Activated CD4-positive, alpha-beta T cell treated with anti-CD3 and anti-CD28 coated beads, Interleukin-2, Interleukin-4, amounts not matched to agents 100 ng/mL and 50 ng/mL, durations not matched to agents 16 hours and 8 hours (primary cell): ENCODE measurements at places on chromosomes 6 and 20.

DNA sequence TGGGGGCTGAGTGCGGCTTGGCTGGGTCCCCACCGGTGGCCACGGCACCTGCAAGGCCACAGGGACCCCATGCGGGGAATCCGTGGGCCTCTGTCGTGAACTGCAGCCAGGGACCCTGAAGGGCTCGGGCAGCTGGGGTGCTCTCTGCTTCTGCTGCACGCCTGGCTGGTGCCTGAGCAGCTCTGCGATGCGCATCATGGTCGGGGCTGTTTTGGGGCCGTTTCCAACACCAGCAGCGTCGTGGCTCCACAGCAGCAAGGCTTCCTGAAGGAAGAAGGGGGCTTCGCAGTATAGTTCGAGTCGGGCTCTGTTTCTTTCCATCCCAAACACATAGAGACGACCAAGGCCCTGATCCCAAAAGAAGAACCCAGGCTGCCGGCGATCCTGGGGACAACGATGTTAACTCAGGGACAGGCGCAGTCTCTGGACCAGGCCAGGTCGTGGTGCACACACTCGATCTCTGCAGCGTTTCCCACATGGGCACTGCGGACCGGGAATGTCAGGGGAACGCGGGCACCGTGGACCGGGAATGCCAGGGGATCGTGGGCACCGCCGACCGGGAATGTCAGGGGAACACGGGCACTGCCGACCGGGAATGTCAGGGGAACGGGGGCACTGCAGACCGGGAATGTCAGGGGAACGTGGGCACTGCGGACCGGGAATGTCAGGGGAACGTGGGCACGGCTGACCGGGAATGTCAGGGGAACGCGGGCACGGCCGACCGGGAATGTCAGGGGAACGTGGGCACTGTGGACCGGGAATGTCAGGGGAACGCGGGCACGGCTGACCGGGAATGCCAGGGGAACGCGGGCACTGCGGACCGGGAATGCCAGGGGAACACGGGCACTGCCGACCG, 36.8 kb upstream of the BHLHE23 start:
- DNase-seq: no peak

DNA sequence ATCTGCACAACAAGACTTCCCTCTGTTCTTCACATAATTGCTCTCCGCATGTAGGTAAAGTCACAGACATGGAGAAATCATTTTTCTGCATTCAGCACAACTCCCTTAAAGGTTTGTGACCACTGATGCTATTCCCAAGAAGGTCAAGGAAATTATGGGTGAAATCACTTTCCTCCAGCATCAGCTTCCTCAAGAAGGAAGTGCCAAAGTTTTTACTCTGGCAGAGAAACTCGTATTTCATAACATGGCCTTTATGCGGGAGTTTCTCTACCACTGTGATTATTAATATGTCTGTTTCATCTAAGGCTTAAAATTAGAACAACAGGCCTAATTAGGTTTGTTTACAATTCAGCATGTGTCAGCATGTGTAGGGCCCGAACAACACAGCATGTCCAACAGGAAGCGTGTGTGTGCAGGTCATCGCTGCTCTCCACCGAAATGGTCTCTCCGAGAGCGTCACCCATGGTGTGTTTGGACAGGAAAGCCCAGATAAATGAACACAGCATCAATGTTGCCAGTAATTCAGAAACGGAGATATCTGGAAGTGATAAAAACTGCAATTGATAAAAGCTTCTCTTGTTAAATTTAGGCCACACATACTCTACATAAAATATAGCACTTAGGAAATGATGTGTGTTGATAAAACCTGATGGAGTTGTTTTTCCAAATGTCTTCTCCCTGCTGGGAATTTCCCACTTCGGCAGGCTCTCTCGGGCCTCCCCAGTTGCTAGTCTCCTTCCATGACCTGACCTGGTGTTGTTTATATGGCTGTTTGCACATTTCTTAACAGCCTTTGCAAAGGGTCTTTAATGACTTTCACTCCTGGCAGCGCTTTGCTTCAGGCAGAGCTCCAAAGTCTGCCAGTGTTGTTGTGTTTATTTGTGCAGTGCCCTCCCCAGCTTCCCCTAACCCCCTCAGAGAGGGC, 265.1 kb upstream of the CEP162 start:
- no peak for DNase-seq

DNA sequence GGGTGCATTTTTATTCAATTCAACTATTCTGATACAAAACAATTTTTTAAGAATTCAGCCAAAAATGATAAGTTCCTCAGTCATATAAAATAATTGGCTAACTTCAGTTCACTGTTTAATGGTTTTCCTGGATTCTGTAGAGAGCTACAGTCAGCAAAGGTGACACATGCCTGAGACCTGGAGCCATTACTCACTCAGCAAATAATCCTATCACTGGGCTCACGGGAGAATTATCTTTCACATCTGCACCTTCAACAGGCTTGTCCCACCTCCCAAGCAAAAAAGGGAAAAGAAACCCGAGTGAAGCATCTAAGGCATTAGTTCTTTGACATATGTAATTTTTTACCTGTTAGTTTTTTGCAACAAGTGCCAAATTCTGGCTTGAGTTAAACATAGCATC, 34.9 kb upstream of the FOXA2 start:
- no peak for DNase-seq

DNA sequence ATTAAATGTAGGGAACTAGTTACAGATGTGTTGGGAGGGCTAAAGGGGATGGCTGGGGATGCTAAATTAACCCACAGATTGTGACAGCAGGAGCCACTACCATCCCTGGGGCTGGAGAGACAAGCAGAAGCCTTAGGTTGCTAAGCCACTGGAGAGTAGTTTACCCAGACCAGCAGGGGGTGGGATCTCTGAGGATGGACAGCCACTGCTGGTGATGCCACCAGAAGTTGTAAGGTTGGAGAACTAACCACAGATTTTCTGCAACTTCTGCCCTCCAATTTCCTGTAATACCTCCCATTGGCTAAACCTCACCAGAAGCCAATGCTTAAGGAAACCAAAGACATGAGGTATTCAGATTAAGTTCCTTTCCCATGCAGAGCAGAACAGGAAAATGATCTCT, 139.6 kb upstream of the NOX3 start:
- no peak for DNase-seq

- no peak for DNase-seq
These were observed 77.8 kb upstream of the SLC35B3 start for GRCh38 chr6:8513174-8513573.

GRCh38 chr6:119327810-119328209, 21.8 kb downstream of the MAN1A1 start:
- no peak for DNase-seq

DNA sequence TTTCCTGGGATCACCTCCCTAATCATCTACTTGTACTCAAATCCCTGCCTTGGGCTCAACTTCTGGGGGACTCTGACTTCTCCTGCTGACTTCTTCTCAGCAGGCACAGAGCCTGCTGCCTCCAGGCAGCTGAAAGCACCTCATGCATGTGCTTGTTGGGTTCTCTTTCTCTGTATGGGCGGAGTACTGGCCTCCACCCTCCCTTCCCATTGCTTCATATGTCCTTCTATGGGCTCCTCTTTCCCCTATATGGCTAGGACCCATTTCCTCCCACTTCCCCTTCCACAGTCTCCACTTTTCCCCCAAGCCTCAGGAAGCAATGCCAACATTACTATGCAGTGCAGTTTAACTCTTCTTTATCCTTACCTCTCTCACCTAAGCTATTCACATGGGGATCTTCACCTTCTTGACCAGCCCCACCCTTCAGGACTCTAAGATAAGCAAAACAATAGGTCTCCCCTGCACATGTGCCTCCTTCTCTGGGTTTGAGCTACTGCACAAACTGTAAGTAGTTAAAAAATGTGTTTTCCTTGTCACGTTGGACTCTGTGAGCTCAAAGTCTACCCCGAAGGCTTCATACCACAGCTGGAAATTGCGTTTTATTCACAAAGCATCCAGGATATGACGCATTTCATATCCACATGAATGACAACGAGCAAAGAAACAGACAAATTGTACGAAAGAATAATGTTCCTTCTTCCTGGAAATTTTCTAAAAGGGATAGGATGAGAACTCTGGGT, 93.7 kb downstream of the CDS2 start:
- DNase-seq: no peak

GRCh38 chr6:132490478-132491204, 22.3 kb downstream of the STX7 start:
- DNase-seq: no peak

GRCh38 chr20:25374842-25375241, 15.8 kb downstream of the ABHD12 start:
- DNase-seq: no peak

DNA sequence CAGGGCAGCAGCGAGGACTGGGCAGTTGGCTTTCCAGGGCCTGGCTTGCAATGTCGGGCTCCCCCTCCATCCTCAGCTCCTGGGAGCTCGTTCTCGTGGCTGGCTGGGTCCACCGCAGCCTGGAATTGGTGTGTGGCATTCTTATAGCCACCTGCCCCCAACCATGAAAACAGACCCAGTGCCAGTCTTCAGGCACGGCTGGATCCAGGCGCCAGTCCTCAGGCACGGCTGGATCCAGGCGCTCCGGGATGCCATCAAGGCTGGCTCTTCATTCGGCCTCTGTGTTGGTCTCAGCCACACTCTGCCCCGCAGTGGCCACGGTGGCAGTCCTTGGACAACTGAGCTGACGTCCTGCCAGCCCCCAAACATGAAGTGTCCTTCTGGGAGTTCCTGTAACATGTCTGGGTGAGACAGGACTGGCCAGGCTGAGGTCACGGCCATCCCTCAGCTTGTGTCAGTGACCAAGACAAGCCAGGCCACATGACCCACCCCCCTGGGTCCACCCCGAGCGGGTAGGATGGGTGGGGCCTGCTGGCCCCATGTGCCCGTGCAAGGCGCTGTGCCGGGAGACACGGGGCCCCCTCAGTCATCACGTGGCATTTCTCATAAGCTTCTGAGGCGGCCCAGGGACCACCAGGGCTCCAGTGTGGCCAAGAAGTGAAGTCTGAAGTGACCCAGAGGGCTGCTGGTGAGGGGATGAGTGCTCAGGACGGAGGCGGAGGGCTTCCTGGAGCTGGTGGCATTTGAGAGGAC, 99.0 kb downstream of the TAF4 start:
- no peak for DNase-seq

DNA sequence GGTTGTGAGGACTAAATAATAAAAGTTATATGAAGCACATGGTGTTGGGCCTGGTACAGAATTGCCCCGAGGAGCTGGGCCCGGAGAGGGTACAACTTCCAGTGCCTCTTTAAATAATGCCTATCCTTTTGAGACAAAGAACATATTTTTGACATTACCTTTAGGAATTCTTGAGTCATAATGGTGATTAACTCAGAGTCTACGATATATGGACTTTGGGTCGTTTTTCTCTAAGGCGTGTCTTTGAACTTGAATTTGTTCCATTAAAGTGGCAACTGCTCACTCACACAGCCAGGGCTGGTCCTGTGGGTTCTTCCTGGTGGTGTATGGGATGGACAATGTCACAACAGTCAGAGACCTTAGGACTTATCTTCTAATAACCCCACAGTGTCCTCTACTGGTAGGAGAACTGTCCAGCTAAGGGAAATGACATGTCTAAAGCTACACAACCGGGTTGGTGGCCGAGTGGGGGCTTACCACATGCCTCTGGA, 106.5 kb downstream of the CDC5L start:
- no peak for DNase-seq

GRCh38 chr6:112407101-112407590, 60.0 kb downstream of the RFPL4B start:
- no peak for DNase-seq

DNA sequence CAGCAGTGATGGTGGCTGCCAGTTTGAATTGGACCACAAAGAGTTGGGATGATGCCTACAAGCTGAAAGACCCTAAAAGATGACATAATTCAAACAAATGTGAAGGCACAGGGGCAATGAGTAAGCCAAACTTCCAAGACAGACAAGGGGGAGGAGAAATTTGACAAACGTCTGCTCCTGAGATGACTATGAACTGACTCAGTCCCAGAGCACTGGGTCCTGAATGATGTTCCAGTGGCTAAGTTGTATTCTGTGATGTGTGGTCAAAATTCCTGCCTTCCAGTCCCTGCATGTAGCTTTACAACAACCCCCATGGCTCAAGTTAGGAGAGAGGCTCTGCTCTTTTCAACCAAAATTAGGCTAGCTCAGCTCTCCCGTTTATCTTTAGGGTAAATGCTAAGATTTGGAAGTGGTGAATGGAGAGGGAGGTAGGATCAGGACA, 86.1 kb upstream of the SIRPA start:
- DNase-seq: no peak

DNA sequence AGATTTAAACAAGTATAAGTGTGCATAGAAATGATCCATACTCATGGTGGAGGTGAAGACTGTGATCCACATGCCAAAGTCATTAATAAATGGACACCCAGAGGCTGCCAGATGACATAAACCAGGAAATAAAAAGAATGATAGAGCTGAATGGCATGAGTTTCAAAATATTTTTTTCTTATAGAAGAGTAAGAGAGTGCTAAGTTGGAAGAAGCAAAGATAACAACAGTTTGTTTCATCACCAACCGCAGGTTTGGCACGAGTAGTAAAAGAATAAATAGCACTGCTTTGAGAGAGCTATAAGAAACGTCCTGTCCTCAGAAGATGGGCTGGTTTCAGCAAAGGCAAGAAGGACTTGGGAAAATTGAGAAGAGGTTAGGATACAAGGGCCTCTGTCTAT, 246.9 kb downstream of the UBE3D start:
- no peak for DNase-seq

DNA sequence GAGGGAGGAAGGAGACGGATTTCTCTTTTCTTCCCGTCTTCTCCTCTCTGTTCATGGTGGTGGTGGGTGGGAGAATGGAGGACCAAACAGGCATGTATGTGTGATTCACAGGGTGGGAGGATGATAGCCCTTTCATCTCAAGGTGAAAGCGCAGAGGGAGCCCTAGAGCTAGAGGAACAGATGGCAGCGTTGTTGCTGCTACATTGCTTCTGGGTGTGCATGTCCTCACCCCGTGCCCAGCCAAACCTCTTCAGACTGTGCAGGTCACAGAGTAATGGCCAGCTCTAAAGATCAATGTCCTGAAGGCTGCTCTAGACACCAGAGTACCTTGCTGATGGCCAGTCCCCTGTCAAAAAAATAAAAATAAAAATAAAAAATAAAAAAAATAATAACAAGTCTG, 301.8 kb downstream of the TBC1D7 start:
- no peak for DNase-seq

DNA sequence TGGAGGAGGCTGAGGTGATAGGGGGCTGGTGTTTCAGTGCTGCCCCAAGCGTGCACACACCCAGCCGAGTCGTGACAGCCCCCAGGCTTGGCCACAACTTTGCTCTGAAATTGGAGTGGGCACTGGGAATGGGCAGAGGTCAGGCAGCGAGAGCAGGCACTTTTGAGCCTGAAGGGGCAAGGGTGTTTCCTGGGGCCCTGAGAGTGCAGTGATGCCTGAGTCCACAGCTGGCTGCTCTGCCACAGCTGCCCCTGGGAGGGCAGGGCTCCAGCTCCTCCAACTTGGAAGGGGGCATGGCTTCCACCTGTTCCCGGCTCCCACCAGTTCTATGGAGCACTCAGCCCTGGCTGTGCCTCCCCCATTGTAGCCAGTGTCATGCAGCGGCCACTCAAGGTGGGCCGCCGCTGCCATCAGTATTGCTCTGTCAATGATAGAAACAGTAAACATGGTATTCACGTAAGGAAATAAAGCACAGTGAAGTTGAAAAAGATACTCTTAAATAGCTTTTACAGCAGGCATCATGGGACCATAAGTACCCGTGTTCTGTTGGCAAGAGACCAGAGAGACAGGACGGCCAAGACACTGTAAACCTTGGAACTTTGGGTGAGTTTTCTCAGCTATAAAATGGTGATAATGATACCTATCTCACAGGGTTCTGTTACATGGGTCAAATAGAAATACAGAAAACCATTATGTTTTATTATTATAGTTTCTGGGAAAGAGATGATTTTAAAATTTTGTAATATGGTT, 108.9 kb downstream of the THEMIS start:
- no peak for DNase-seq

- DNase-seq: no peak
These were observed 399.8 kb downstream of the BTBD9 start for GRCh38 chr6:38239719-38240451.
